ENCODE measurements at places on chromosomes 12 and 14.
A peak's percentile ranks its signal among the peaks of the same experiment; 100 is the strongest.

DNA sequence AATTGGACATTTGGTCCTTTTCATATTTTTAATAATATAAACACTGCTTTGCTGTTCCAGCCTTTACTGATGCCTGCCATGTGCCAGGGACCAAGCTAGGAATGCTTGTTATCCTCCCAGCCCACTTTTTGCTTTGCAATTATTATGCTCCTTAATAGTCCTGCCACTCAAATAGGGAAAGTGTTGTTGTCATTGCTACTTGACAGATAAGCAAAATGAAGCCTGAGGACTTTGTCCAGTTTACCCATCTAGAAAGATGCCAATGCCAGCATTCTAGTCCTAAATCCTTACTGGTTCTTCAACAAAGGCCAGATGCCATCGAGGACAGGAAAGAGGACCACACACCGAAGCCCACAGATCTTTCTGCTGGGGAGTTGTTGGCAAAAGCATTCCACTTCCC is 246.5 kb downstream of the EMP1 start:
- DNase-seq = no peak

DNA sequence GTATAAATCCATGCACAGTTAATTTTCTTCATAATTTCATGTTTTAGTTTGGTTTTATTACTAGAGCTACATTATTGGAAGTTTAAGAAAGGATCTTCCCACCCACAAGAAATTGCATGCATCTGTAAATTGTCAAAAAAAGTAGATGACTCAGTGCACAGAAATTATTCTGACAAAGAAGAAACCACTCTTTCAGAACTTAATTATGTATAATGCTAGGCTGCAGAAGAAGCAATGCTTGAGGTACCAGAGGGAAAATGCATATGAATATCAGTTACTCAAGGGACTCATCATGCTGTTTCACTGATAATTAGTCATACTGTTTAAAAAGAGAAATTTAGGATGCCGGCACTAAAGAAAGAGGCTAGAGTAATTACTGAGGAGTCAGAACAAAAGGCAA is 147.0 kb downstream of the SLC16A7 start:
- DNase-seq = no peak

- no peak for DNase-seq
Observed at GRCh38 chr12:121114019-121114639, 18.5 kb upstream of the P2RX7 start.

DNA sequence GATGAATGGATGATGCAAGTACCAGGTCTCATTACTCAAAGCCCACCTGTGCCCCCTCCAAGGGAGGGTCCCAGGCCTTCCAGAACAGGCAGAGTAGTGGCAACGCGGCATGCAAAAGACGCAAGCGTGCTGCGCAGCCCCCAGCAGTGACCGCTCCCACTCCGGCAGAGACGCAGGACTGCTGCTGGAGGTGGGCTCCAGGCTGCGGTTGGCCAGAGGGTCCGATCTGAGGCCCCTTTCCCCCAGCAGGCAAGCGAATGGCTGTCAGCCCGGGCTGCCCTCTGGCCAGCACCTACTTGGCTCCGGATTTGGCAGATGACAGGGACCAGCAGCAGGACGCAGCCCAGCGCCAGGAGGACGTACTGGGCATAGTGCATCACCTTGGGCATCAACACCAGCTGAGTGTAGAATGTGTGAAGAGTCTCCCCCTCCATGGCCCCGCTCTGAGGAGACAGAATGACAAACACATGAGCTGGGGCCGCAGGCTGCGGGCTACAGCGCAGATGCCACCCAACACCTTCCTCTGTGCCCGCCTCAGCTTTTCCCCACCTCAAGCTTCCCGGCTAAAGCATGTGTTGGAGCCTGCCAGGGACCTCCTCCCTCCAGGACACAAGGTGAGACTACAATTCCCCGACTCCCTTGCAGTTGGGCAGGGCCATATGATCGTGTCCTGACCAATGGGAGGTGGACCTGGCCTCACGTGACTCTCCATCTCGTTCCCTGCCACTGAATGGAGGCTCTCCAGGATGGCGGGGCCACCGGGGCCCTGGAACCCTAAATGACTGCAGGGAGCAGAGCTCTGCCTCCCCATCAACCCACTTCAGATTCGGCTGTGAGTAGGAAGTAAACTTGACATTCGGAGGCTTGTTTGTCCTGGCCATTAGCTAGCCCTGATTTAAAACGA is 77.4 kb downstream of the SCARB1 start:
- no peak for DNase-seq

- no peak for DNase-seq
Observed at GRCh38 chr12:115169981-115170380, 486.0 kb upstream of the TBX3 start.

GRCh38 chr12:77116277-77116676 is 50.9 kb upstream of the E2F7 start:
- no peak for DNase-seq

- no peak for DNase-seq
Observed at GRCh38 chr14:20555845-20556244, 5.0 kb downstream of the RNASE9 start.

GRCh38 chr12:62695696-62696095 is 229.1 kb downstream of the MON2 start:
- DNase-seq = no peak

GRCh38 chr12:2389079-2389790 is 336.4 kb downstream of the CACNA1C start:
- no peak for DNase-seq

GRCh38 chr14:33675415-33676130 is 275.3 kb downstream of the EGLN3 start:
- DNase-seq = no peak

GRCh38 chr12:28191051-28192048 is 1.1 kb downstream of the CCDC91 start:
- peak; percentile 57 for DNase-seq

DNA sequence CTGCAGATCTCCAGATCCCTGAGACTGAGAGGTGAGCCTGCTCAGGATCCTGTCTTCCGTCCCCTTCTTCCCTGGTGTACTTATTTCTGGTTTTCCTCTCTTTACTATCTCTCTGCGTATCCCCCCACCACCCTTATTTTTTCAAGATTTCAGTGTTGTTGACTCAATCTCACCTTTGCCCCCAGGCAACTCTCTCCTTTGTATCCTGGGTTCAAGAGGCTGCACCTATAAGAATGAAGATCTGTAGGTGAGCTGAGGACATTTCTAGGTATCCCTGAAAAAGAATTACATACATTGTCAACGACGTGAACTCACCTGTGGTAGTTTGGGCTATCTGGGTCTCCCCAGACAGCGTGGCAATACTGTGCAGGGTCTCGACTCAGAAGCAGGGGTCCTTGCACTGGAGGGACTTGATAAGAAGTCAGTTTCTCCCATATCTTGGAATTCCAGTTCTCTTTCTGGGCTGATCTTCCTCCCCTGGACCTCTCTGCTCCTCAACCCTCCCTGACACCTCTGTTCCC is 659 bp downstream of the CIROP start:
- no peak for DNase-seq

GRCh38 chr12:1501695-1502378 is 92.5 kb downstream of the FBXL14 start:
- no peak for DNase-seq

- no peak for DNase-seq
Observed at GRCh38 chr14:105154476-105154871, 14.1 kb downstream of the JAG2 start.

- DNase-seq = peak; percentile 52
Observed at GRCh38 chr14:41605550-41606281, 960 bp upstream of the LRFN5 start.

- DNase-seq = peak; percentile 18
Observed at GRCh38 chr14:89489761-89490437, 72.9 kb upstream of the FOXN3 start.

- DNase-seq = peak; percentile 53
Observed at GRCh38 chr14:105315211-105315721, 718 bp downstream of the PACS2 start.

DNA sequence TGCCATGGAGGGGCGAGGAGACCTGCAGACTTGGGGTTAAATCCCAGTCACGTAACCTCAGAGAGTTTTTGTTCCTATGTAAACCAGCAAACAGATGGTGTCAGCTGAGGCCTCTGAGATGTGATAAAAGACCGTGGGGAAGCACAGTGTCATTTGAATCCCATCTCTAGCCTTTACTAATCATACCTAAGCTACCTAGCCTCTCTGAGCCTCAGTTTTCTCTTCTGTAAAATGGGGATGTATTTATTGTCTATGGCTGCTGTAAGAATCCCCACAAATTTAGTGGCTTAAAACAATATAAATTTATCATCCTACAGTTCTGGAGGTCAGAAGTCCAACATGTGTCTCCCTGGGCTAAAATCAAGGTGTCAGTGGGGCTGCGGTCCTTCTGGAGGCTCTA is 33.9 kb downstream of the FOXN4 start:
- no peak for DNase-seq

- no peak for DNase-seq
Observed at GRCh38 chr12:103820361-103820760, 20.7 kb downstream of the NT5DC3 start.

- DNase-seq = no peak
Observed at GRCh38 chr12:121764808-121765207, 28.7 kb downstream of the RHOF start.

DNA sequence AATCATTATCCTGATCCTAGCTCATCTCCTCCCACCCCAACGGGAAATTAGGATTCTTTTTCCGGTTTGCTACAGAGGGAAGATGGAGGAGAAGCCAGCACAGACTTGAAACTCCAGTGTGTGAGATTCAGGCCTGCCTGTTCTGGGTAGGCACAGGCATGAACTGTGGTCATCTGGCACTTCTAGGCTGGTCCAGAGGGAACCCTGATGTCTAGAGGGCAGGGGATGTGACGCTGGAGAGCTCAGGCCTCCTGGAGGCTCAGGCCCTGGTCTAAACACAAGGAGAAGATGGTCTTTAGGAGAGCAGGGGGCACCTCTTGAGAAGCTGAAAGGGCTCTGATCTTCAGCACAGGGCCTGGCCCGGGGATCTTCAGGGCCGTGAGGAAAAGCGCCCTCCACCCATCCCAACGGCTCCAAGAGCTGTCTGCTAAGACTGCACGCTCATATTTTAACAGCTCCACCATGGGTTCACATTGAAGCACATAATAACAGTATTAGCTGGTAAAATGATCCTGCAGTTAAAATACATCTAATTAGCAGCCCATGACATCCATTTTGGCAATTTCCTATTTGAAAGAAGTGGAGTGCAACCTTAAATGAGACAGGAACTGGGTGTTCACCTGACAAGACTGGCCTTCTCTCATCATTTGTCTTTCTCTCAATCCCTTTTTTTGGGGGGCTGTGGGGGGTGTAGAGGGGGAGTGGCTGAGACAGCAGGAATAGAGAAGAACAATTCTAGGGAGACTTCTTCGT is 35.4 kb downstream of the BCL11B start:
- DNase-seq = no peak

DNA sequence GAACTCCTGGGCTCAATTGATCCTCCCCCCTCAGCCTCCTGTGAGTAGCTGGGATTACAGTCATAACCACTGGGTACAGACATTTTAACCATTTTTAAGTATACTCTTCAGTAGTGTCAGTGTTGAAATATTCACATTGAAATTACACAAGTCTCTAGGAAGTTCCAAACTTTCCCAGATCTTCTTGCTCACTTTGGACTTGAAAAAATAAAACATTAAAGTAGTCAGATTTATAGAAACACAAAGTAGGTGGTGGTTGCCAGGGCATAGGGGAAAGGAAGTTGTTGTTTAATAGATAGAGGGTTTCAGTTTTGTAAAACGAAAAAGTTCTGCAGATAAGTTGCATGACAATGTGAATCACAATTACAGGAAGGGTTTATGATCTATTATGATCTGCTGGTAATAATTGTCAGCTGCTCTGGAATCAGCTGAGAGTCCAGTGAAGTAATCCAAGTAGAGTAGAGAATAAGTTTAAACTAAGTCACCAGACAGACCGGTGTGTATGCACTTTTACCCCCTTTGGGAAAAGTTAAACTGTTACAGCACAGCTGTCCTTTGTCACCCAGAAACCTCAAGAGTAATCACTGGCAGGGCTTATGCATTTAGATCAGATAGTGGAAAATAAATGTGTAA is 27.4 kb downstream of the PCNX1 start:
- DNase-seq = no peak

DNA sequence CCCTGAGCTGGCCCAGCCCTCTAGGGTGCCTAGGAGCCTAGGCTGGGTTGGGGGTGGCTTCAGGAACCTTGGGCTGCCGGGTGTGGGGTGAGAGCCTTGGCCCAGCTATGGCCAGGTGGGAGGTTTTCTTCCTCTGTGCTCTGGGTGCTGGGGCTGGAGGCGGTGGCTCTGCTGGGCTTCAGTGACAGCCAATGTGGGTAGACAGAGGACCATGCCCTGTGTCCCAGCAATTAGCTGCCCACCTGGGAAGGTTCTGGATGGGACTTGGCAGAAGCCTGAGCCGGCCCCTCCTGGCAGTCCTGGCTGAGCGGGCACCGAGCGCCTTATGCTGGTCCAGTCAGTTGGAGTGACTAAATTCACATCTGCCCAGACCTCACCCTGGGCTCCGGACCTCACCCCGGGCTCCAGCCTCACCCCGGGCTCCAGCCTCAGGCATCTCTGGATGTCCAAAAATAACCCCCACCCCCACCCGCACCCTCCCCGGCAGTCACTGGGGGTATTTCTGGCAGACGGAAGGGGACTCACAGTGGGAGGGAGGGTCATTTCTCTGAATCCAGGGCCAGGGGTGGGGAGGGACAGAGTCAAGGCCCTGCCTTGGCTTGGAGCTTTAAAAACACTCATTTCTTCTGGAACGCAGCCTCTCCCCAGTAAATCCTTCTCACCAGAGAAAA is 46.9 kb downstream of the CYP46A1 start:
- DNase-seq = peak; percentile 17

DNA sequence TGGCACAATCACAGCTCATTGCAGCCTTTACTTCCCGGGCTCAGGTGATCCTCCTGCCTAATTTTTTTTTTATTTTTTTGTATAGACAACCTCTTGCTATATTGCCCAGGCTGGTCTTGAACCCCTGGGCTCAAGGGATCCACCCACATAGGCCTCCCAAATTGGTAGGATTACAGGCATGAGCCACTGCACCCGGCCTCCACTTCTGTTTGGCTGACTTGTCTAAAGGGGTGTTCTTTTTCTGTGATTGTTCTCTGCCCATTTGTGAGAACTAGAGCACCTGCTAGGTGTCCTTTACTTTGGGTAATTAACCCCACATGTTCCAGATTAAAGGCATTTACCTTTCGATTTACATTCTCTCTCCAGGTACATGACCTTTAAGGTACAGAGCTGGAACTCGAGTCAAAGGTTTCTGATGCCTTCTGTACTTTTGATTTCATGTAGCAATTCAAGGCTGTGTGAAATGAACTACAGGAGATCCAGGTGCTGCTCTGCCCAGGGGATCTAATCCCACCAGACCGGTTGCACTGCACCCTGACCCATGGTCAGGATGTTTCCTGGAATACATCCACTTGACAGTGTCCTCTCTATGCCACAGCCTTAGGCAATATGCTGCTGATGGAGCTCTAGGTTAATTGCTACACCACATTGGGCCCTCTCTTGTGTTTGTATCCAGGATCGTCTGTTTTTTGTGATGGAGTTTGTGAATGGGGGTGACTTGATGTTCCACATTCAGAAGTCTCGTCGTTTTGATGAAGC is 163.6 kb downstream of the PRKCH start:
- no peak for DNase-seq

- DNase-seq = no peak
Observed at GRCh38 chr12:87160848-87161601, 868.2 kb downstream of the C12orf50 start.

GRCh38 chr14:93857081-93857480 is 68.8 kb upstream of the PRIMA1 start:
- DNase-seq = no peak

Data from adrenal gland (tissue), 19 donors.